WERI-Rb-1 (cell line): ENCODE measurements at places on chromosomes 7 and 10.

- peak; percentile 28 for DNase-seq
Measured at GRCh38 chr10:95295031-95295755, 4.4 kb upstream of the PDLIM1 start.

GRCh38 chr7:85828614-85829013 lies 641.8 kb upstream of the SEMA3D start:
- DNase-seq = no peak

DNA sequence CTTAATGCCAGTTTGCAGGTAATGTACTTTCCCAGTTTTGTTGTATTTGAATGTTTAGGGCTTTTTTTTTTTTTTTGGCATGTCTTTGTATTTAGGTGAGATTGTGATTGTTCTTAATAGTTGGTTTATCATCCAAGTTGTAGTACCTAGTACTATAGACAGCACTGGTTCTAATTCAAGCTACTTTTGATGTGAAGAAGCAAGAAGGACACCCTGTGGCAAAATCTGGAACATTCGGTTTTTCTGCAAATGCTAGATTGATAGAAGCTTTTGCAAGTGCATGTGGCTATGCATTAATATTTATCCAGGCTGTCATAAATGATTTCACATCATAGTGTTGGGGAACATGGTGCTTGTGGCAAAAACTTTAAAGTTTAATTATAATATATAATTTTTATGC lies 248.9 kb downstream of the FOXP2 start:
- peak; percentile 50 for DNase-seq

GRCh38 chr7:122412441-122412840 lies 107.9 kb upstream of the FEZF1 start:
- DNase-seq = no peak

DNA sequence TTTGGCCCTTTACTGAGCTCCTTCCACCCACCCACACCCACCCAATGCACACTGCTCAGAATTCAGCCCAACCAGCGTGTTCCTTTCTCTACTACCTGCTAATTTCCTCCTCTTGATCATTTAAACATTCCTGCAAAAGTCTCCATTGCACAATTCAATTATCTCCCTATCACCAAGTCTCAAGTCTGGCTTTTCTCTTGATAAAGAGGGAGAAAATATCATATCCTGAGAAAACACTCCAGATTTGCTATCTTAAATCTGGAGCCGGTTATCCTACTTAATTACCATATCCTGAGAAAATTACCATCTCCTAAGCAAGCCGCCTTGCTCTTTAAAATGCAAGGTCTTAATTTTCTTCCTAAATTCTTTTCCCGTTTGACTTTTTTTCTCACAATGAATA lies 505.5 kb downstream of the XPNPEP1 start:
- no peak for DNase-seq

- no peak for DNase-seq
Measured at GRCh38 chr10:14554491-14555205, 220.0 kb downstream of the FAM107B start.

- DNase-seq = no peak
Measured at GRCh38 chr10:14612873-14613587, 161.7 kb downstream of the FAM107B start.

DNA sequence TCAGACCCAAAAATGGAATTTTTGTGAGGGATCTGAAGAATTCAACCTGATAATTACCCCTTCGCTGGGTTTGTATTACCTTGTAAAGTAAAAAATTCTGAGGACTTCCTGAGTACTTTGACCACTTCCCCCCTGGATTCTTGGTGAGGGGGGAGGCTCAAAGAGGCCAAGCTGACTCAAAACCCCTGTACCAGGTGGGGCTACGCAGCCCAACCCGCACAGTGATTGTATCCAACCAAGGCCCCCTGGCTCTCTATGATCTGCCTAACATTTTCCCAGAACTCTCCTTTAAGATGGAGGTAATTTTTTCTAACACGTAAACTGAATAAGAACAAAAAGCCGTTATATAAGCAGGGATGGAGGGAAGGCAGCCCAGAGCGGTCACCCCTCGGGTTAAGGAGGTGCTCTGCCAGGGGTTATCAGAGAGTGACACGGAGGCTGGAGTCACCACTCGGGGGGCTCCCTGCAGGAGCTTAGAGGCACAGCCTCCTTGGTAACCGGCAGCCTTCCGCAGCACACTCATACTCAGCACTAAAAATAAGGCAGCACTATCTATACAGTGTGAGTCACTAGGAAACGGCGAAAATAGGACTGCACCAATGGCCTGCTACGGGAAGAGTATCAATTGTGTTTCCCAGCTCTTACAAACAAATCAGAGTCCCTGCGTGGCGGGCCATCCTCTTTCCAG lies 255.4 kb downstream of the ELMO1 start:
- no peak for DNase-seq

GRCh38 chr10:58894929-58895328 lies 281.5 kb upstream of the PHYHIPL start:
- DNase-seq = no peak

- DNase-seq = peak; percentile 76
Measured at GRCh38 chr10:104045151-104046089, 40.3 kb downstream of the COL17A1 start.

- DNase-seq = no peak
Measured at GRCh38 chr7:100466653-100467605, 2.9 kb upstream of the SPACDR start.

DNA sequence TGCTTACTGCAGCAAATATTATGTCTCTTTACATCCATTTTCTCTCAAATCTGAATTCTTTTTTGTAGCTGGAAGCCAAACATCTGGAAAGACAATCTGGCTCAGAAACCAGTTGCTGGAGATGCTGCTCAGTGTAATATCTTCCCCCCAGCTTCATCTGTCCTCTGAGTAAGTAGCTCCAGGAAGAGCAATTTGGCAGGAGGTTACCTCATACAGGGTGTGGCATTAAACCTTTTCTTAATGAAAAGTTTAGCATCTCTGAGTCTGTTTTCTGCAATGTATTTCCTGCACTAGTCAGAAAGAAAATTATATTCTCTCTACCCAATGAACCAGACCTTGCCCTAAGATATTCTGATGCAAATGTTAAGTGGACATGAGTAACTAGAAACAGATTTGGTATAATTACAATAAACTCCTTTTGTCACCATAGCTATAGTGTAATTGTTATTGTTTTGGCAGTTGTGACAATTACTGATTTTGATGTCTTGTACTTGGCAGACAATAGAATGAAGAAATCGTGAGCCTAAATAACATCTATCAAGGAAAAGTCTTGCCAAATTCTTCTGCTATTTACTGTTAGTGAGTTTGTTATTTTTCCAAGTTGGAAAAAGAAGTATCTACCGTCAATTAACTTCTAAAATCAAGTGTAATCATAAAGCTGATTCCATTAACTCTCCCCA lies 123.3 kb downstream of the WDFY4 start:
- no peak for DNase-seq

DNA sequence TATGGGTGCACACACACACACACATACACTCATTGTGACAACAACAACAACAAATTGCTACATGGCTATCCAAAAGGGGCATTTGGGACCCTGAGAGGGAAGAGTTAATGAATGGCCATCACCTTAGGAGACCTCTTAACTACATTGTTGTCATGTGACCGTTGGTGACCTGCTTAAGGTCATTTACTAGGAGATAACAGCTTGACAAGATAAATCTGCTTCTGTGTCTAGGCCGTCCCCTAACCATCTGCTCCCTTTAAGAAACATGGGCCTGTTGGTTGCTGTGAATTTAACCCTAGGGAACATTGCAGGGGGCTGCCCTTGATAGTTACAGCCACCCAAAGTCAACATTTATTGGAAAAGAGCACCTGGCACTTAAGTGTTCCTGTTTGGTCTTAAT lies 29.7 kb downstream of the C1QL3 start:
- peak; percentile 61 for DNase-seq
